ENCODE measurements at places on chromosomes 5 and 9.
A peak's percentile ranks its signal among the peaks of the same experiment; 100 is the strongest.

DNA sequence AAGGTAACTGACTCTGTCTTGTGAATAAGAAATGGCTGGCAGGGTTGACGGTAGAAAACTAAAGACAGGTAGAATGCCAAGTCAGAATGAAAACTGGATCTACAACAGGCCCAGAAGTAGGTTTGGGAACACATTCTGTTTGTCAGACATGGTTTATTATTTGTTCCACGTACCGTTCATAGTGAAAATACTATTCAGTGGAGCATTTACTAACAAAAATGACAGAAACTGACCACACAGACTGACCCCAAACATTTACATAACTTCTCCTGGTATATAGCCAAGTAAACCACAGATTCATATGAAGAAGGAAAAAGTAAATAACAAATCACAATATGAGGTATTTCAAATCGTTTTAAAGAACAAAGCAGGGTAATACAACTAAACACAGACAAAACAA, 73.7 kb downstream of the SLC38A9 start:
- DNase-seq = no peak

DNA sequence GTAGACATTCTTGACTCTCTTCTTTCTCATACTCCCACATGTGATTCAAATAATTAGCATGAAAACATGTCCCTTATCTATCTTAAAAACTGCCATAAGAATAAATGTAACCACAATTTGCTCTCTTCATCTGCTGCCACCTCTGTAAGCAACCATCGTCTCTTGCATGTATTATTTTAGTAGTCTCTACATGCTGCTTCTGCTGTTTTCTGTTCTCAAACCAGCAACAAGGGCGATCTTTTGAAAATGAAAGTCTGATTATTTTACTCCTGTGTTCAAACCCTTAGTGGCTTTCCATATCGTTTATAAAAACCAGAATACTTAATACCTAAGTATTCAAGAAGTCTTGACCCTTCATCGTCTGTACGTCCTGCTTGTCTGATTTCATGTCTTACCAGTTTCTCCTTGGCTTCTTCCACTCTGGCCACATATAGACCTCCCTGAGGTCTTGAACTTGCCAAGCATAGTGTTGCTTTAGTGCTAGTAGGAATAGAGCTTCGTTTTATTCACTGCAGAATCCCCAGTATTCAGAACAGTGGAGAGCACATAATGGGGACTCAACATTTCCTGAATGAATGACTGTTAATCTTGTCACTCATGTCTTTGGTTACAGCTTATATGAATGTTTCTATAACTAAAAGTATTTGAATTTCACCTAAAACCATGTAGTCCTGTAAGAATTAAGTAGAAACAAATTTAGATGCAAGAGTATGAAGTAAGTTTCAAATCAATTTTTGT, 10.6 kb downstream of the CDC42SE2 start:
- no peak for DNase-seq

GRCh38 chr9:129258124-129258822, 80.2 kb upstream of the IER5L start:
- peak; percentile 81 for DNase-seq

DNA sequence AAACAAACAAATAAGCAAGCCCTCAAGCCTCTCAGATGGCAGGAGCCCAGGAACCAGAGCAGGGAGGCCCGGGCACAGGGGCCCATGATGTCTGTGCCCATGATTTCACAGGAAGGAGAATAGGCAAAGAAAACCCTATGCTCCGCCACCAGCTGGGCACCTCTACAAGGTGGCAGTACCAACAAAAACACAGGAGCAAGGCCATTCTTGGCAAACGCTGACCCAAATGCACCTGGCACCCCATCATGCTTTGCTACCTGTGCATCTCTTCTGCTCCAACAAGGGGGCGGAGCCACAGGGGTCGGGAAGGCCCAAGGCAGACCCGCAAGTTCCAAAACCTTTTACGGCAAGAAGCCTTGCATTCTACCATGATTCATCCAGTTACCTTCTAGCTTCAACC, 3.1 kb downstream of the BRD3 start:
- DNase-seq = no peak

GRCh38 chr5:142319560-142320429, 5.0 kb downstream of the SPRY4 start:
- DNase-seq = no peak

DNA sequence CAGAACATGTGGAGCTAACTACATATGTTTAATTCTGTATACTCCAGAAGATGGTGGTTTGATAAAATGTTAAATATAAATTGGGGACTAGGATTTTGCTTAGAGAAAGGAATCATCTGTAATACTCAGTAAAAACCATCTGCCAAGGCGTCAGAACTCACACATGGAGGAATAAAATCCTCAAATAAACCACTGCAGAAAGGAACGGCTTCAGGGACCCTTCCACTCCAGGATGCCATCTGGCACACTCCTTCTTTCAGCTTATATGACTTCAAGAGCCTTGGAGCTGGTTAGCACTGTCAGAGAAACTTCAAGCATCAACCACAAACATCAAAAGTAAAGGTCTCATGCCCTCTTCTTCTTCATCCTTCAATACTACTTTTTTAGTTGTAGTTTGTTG, 360.6 kb downstream of the PLK2 start:
- DNase-seq = no peak

GRCh38 chr5:5295351-5295750, 127.1 kb upstream of the ICE1 start:
- DNase-seq = no peak

- DNase-seq = no peak
These were observed 13.4 kb upstream of the CREBRF start for GRCh38 chr5:173042763-173043107.

GRCh38 chr5:156328766-156329165, 1.8 kb downstream of the SGCD start:
- no peak for DNase-seq

DNA sequence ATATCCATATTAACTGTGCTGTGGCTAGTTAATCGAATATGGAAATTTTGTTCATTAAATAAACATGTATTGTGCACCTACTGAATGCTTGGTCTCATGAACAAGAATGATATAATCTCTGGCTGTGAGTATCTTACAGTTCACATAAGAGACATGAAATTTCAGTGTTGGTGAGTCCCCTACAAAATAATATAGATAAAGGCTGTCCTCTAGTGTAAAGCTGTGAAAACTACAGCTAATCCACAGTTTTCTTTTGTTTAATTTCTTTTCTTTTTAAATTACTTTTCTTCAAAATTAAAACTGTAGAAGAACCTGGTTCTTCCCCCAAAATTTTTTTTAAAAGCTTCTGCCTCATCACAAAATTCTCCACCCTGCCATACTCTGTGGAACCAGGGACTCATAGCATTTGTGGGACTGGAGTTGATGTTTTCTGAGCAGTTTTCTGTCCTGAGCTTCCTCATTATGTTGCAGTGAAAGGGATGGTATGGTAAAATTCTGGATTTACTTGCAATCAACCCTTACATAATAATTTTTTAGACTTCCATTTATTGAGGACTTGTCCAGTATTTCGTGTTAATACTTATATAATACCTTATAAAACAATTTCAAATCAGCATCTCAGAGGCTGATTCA, 135.0 kb downstream of the STK32A start:
- DNase-seq = no peak

DNA sequence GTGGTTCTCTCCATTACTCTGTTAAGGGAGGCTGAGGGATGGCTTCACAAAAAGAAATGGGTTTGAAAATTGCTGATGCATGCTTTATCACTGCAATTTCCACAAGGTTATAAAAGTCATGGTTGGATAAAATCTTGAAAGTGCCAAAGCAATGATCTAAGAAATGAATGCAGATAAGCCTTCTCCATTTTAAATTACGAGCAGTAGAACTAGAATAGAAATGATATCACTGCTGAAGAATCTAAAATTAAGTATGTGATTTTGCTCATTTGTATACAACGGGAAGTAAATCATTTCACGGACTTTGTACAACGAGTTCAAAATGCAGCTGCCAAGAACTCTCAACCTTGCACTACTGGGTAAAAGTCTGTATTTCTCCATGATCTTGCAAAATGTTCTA, 299.0 kb downstream of the PRELID2 start:
- no peak for DNase-seq

DNA sequence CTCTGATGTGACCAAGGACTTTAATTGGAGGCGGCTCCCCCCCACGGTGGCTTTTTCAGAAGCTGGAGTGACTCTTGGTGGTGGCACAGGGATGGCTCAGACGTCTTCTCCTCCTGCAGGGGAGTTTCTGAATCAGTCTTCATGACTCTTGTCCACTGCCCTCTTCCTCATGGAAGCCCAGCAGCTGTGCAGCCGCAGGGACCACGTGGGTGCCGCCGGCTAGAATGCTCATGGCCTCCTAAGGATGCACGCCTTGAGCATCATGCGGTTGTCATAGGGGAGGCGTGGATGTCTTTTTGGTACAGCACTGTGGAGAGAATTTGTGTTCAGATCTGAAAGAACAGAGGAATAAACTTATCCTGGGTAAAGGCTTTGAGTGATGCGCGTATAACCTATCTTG, 1.3 kb downstream of the TEX53 start:
- DNase-seq = no peak

DNA sequence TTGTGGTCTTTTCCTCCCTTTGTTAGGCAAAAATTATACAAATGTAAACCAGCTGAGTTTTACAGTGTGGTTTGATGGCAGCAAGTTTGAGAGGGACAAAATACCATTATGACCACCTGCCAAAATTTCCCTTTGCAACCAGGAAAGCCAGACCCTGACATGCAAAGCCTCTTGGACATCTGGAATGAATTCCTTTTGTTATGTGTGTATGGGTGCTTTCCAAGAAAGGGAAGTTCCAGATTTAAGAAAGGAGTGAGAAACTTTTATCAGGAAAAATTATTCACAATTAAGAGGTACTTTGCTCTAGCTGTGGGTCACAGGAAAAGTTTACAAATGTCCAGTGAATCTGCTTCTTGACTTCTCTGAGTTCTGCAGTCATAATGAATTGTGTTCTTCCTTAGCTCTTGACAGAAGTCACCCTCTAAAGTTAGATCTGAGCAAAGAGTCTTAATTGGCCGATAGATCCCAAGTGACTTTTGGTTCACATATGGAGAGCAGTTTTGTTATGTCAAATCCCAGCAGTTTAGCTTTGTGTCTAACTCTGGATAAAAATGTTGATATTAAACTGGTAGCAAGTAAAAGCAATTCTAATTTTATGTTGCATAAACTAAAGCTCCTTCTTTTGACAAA, 295.9 kb upstream of the ZNF608 start:
- DNase-seq = no peak

DNA sequence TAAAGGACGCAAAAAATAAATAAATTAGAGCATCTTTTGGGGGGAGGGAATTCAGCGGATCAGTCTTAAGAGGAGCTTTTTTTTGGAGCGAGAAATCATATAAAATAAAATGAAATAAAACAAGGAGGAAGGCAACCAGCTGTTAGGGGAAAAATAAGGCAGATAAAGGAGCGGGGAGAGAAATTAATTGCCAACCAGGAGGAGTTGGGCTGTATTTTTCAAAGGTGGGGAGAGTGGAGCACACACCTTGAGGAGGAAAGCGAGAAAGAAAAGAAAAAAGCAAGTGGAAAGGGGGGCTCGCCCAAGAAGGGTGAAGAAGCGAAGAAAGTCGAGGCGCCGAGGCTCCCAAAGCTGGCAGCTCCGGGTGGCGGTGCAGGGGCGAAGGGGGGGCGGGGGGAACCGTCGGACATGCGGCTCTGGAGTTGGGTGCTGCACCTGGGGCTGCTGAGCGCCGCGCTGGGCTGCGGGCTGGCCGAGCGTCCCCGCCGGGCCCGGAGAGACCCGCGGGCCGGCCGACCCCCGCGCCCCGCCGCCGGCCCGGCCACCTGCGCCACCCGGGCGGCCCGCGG, at the start of gene PAPPA:
PAPPA (plus strand) TSS at position 27 of the 569 bp plus-strand sequence; CDS start at position 409, 382 bp downstream.
- no peak for DNase-seq

Data from activated naive CD4-positive, alpha-beta T cell (primary cell).